Stromal cell of bone marrow (primary cell): ENCODE measurements at places on chromosomes 12 and 14.
A peak's percentile ranks its signal among the peaks of the same experiment; 100 is the strongest.

DNA sequence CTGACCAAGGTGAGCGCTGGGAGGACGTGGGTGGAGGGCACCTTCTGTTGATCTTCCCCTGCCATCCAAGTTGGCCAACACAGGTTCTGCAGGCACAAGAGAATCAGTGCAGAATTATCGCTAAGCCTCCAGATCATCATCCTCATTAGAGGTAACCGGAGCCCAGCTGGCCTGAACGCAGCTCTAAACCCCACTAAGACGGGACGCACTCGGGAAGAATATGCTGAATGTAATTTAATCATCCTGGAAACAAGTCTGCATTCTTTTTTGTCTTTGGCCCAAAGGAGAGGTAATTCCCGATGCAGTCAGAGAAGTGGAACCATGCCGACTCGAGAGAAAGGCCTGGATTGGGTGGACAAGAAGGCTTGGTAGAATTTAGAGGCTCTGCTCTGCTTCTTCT is 111.0 kb upstream of the GSC start:
- DNase-seq, result no peak

DNA sequence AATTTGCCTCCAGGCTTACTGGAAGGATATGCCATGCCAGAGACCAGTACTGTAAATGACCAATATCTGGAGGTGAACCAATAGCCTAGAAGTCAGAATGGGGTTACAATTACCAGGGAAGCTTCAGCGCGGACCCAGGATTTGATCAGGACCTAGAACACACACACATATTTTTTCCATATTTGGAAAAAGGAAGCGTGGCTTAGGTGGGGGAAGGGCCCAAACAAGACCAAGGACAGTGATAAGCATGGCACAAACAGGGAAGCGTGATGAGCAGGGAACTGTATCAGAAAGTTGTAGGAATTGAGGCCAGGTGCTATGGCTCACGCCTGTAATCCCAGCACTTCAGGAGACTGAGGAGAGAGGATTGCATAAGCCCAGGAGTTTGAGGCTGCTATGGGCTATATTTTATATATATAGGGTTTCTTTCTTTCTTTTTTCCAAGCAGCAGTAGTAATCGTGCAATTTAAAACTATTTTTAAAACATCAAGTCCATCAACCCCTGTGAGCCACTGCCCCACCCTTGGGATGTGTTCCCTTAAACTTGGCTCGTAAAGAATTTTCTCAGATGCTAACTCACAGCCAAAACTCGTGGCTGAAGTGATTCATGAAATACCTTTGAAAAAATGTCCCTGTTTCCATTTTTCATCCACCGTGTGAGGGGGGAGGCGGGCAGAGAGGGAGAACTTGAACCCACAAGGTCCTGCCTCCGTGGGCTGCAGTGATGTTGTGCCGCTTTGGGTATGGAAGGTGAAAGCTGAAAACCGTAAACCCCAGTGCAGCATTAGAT is 16.7 kb downstream of the HRK start:
- DNase-seq, result peak; percentile 79

DNA sequence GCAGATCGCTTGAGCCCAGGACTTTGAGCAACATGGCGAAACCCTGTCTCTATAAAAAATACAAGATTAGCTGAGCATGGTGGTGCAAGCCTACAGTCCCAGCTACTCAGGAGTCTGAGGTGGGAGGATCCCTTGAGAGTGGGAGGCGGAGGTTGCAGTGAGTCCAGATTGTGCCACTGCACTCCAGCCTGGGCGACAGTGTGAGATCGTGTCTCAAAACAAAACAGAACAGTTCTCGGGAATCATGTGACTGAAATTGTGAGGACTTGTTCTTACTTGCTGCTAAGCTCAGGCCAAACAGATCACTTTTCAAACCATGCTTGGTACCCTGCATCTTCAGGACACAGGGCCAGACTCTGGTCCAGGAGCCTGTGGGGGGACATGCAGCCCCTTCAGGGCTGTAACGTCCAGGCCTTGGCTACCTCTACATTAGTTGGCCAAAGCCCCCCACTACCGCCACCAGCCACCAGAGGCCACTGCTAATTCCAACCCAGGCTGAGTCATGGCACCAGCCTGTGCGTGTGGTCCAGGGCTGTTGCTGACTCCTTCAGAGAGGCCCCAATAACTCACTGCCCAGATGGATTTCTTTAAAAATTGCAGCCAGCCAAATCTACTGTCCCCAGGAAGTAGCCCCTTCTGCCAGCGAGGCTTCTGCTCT is 33.4 kb upstream of the SYNDIG1L start:
- DNase-seq, result peak; percentile 46

DNA sequence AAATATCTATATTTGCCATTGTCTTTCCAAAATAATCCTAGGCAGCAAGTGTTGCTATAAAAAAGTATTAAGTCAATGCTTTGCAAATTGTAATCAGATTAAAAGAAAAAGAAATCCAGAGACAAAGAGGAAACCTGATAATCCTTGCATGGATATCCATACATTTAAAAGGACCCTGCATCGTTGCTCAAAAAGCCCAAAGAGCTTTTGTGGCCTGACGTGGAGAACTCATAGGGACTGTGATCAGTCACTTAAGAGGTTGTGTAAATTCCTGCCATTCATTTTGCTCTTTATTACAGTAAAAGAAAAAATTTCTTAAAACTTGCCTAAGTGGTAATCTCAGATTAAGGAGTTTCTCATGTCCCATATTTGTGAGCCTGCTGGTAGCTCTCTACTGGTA is 392.6 kb downstream of the C12orf75 start:
- no peak for DNase-seq

DNA sequence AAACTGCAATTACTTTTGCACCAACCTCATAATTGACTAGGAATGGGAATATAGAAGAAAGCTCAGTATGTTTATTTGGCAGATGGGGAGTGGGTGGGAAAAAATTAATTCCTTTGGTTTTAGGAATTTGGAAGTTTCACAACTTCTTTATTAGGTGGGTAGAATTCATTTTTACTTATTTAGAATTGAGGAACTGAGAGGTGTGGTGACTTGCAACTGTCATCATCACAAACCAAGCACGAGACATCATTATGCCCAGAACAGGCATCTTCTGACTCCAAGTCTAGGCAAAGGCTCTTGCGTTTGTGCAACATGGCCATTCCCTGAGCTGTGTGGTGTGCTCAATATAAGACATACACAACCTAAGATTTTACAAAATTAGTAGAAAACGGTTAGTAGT is 380.0 kb downstream of the ATP23 start:
- no peak for DNase-seq

DNA sequence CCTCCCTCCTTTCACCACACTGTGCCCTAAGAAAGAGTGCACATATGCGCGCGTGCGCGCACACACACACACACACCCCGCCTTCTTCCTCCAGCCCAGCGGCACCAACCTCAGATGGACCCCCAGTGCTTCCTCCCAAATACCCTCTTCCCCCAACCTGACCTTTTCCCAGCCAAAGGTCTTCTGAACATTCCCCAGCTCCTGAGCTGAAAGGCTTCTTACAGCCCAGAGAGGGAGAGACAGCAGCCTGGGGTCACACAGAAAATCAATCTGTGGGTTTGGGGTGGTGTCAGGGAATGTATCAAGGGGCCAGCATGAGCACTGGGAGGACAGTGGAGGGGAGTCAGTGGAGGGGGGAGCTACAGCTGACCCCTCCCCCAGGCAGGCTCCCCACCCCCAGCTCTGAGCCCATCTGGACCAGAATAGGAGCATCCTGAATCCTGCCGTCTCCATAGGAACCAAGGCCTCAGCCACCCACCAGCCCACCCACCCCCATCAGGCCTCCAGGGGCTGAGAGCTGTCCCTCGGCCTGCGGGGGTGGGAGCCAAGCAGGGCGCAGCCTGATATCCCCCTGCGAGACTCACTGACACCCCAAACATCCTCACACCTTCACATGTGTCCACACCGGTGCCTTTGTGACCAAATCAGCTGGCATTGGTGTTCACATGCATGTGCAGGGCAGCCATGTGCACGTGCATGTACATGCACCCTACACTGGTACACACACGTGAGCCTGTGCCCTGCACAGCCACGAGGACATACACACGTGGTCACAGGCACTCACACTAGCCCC is 5.7 kb downstream of the RASAL1 start:
- no peak for DNase-seq

GRCh38 chr12:115569345-115570068 is 708.0 kb downstream of the MED13L start:
- DNase-seq, result no peak

GRCh38 chr12:75756111-75756510 is 244.7 kb upstream of the KRR1 start:
- DNase-seq, result no peak

DNA sequence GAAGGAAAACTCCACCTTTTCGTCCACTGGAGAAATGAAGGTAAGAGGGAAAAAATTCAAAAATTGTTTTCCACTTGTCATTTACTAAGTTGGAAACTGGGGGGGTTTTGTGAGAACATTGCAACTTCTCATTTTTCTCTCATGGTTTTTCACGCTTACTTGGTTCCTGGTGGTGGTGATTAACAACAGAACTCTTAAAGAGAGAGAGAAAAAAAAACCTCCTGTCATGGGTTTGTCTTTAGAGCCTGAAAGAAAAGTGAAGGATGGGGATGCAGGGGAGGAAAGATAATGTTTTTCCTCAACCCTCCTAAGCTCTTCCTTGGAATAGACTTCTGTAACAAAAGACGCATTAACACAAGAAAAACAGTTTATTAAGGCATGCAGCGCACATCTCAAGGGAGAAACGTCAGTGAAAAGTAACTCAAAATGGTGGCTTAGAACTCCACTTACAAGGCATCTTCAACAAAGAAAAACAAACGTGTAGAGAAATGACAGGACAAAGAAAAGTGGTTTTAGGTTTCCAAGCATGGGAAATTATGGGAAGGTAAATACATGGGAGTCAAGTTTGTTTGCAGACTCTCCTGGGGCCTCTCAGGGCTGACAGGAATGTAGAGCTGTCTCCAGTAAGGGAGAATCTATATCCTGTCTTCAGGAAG is 81.9 kb upstream of the ATF7IP start:
- DNase-seq, result no peak

- DNase-seq, result no peak
Observed at GRCh38 chr14:101899263-101899662, 65.1 kb upstream of the DYNC1H1 start.

GRCh38 chr12:132196038-132196872 is 52.0 kb downstream of the NOC4L start:
- no peak for DNase-seq

GRCh38 chr12:57175428-57176138 is 28.2 kb upstream of the LRP1-AS start:
- DNase-seq, result peak; percentile 48

DNA sequence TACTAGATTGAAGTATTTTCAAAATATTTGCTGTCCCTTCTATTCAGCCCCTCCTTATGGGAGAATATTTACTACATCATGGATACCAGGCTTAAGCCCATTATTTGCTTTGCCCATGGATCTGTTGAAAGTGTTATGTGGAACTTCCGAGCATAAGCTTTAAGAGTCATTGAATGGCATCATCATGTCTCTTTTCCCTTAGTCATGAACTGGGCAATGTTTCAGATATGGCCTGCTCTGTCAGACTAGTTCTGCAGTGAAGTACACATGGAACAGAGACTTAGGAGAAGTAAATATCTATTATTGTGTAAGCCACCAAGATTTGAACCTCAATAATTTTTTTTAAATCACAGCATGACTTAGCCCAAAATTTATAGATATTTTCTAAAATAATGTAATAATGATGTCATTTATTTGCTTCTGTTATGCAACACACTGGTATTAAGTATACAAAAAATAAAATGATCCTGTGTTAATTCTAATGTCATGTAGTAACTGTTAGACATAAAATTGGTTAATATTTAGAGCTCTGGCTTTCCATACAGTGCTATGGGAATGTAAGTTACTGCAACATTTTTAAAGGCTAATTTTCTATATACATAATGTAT is 1097.3 kb downstream of the SLC16A7 start:
- DNase-seq, result no peak

- no peak for DNase-seq
Observed at GRCh38 chr12:67515679-67516340, 132.7 kb upstream of the DYRK2 start.

GRCh38 chr12:110741341-110742095 is 1.2 kb downstream of the PPP1CC start:
- DNase-seq, result no peak

DNA sequence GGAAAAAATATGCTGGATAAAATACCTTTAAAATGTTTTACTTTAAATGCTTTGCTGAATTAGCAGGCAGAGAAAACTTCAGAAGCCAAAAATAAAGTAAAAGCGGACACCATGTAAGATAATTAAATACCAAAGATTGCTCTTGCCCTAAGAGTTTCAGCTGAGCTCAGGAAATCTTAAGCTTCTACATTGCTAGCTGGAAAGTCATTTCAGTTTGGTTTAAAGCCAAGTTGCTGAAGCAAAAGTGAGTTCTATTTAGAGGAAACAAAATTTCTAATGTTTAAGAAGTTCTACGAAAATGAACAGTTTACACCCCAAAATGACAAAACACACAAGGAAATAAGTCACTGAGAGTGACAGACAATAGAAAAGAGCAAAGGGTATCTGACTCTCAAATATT is 310.0 kb downstream of the ADAMTS20 start:
- DNase-seq, result peak; percentile 34

- DNase-seq, result no peak
Observed at GRCh38 chr14:94839348-94839747, 69.4 kb upstream of the GSC start.

DNA sequence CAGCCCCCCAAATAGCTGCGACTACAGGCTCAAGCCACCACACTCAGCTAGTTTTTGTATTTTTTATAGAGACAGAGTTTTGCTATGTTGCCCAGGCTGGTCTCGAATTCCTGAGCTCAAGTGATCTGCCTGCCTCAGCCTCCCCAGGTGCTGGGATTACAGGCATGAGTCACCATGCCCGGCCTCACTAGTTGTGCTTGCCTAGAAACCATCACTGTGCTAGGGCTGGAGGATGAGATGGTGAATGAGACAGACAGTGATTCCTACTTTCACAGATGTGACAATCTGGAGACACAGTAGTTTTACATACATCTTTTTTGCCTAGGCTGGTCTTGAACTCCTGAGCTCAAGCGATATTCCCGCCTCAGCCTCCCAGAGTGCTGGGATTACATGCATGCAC is 7.5 kb upstream of the MSI1 start:
- DNase-seq, result no peak

DNA sequence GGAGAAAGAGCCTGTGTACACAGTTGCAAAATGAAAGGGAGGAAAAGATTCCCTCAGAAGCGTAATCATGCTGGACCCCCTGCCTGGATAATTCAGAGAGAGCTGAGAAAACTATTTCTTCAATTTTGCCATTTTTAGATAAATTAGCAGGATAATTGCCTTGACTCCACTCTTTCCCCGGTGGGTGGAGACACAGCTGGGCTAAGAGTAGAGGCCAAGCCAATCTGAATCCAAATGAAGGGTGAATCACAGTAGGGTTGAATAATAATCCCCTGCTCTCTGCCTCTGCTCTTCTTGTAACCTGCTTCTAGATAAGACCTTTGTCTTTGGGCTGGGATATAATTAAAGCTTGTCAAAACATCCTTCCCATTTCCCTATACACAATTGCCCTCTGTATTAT is 150.1 kb downstream of the CAPZA3 start:
- no peak for DNase-seq

- no peak for DNase-seq
Observed at GRCh38 chr12:113634474-113634873, 162.8 kb upstream of the LHX5 start.
